Calu3 (cell line): ENCODE measurements at places on chromosomes 1 and 21. TPM values are rescaled to one million over a fixed set of nuclear protein-coding genes. Genes with fewer than 3 reads are reported as not detected.

AADACL3 gene
- not detected in 2 replicates for total RNA-seq

COL8A2 gene
- total RNA-seq, result 0.07 TPM in 1 of 2 replicates, not detected in the other

MNDA gene
- total RNA-seq, result not detected in 2 replicates

TUT4 gene
- total RNA-seq, result 41.4 and 55.9 TPM in 2 replicates

TSPEAR gene
- not detected in 2 replicates for total RNA-seq

TAF12 gene
- total RNA-seq, result 21.6 and 22.4 TPM in 2 replicates

TMPRSS3 gene
- 10.3 and 14.0 TPM in 2 replicates for total RNA-seq

MAP3K7CL gene
- 2.3 and 2.7 TPM in 2 replicates for total RNA-seq

USH2A gene
- not detected in 2 replicates for total RNA-seq

CDA gene
- total RNA-seq, result 7.4 and 9.0 TPM in 2 replicates

TMEM79 gene
- total RNA-seq, result 12.8 and 12.9 TPM in 2 replicates

INKA2 gene
- total RNA-seq, result 0.07 TPM in 1 of 2 replicates, not detected in the other
